Glutamatergic neuron (in vitro differentiated cells): ENCODE measurements at places on chromosomes 11 and 22. TPM values are rescaled to one million over a fixed set of nuclear protein-coding genes. Genes with fewer than 3 reads are reported as not detected.

OR2AG1 gene
- not detected for total RNA-seq

GRCh38 chr22:35914357-35914664 lies 114.3 kb downstream of the RBFOX2 start:
- H3K27me3 ChIP-seq = no peaks in the 10 kb centered on the region
- H3K4me1 ChIP-seq = peaks cover 59% of the 10 kb centered on the region
- H3K27ac ChIP-seq = peak overlapping the region; percentile 90
- H3K36me3 ChIP-seq = no peaks in the 10 kb centered on the region
- DNase-seq = no peak

SPDYC gene
- total RNA-seq = not detected

- DNase-seq = no peak
- no peaks in the 10 kb centered on the region for H3K27me3 ChIP-seq
- no peak overlapping the region for H3K4me3 ChIP-seq
- no peaks in the 10 kb centered on the region for H3K4me1 ChIP-seq
These were observed 558.6 kb downstream of the NTM start for GRCh38 chr11:131928992-131929391.

GRCh38 chr22:39731481-39731880 lies 160.9 kb downstream of the CACNA1I start:
- no peaks in the 10 kb centered on the region for H3K36me3 ChIP-seq
- DNase-seq = no peak
- no peak overlapping the region for H3K27ac ChIP-seq
- H3K4me3 ChIP-seq = no peak overlapping the region
- H3K4me1 ChIP-seq = peaks cover 8% of the 10 kb centered on the region

GRCh38 chr11:125070699-125071254 lies 7.7 kb downstream of the SLC37A2 start:
- no peak overlapping the region for H3K27ac ChIP-seq
- H3K4me3 ChIP-seq = no peak overlapping the region
- no peaks in the 10 kb centered on the region for H3K4me1 ChIP-seq

CRYBB3 gene
- total RNA-seq = not detected

GRCh38 chr22:50694099-50694605 lies 21.5 kb downstream of the SHANK3 start:
- H3K36me3 ChIP-seq = peaks cover 8% of the 10 kb centered on the region
- no peak overlapping the region for H3K4me3 ChIP-seq
- no peak overlapping the region for H3K27ac ChIP-seq
- H3K4me1 ChIP-seq = peaks cover 5% of the 10 kb centered on the region

DNA sequence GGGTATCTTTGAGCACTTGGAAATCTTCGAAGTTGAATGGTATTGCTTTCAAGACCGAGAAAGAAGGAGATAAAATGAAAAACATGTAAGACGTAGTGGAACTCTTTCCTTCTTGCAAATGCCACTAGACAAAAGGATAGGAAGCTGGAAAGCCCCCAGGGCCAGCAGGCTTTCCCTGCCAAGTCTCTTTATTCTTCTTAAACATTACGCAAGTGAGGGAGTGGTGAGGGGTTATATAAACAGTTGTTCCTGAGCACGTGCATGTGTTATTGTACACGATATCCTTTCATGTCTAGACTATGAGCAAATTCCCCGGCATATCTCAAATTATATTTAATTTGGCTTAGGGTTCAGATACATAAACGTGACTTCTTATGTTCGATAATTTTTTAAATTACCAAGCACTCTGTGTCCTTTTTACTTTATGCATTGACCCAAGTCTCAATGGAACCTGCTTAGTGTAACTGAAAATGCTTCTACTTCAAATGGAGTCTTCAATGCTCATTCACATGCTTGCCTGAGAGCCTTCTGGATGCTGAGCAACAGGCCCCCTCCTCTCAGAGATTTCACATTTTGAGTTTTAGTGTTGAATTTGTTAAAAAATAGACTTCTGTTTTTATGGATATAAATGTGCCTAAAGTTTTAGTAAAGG lies 59.0 kb downstream of the PPP2R1B start:
- H3K4me3 ChIP-seq = no peak overlapping the region
- no peaks in the 10 kb centered on the region for H3K27me3 ChIP-seq
- no peaks in the 10 kb centered on the region for H3K4me1 ChIP-seq
- H3K36me3 ChIP-seq = no peaks in the 10 kb centered on the region
- no peak for DNase-seq
- H3K27ac ChIP-seq = no peak overlapping the region

- no peak overlapping the region for H3K27ac ChIP-seq
- H3K36me3 ChIP-seq = no peaks in the 10 kb centered on the region
- H3K27me3 ChIP-seq = peaks cover 7% of the 10 kb centered on the region
- H3K4me3 ChIP-seq = no peak overlapping the region
These were observed 5.9 kb upstream of the GLB1L3 start for GRCh38 chr11:134270250-134270714.

DNA sequence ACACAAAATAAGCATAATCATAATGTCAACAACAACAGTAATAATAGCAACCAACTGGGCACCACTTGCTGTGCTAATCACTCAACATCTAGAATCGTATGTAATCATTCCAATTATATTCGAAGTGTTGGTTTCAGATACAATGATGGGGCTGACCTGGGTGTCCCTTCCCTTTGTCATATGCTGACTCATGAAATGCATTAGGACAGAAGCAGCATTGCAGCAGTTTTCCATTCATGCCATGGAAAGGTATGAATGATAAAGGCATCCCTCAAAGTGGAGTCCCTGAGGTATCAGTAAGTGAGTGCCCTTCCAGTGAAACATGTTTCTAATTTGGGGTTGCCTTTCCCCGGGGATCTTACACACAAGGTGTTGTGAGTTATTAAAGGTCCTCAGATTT lies 46.3 kb upstream of the ANO3 start:
- H3K4me3 ChIP-seq = peak overlapping the region; percentile 2
- H3K4me1 ChIP-seq = peaks cover 25% of the 10 kb centered on the region

GRCh38 chr11:44592125-44592940 lies 26.9 kb downstream of the CD82 start:
- H3K27ac ChIP-seq = peak overlapping the region; percentile 57
- peaks cover 40% of the 10 kb centered on the region for H3K4me1 ChIP-seq
- peak overlapping the region; percentile 43 for H3K4me3 ChIP-seq
- H3K27me3 ChIP-seq = peaks cover 6% of the 10 kb centered on the region

DNA sequence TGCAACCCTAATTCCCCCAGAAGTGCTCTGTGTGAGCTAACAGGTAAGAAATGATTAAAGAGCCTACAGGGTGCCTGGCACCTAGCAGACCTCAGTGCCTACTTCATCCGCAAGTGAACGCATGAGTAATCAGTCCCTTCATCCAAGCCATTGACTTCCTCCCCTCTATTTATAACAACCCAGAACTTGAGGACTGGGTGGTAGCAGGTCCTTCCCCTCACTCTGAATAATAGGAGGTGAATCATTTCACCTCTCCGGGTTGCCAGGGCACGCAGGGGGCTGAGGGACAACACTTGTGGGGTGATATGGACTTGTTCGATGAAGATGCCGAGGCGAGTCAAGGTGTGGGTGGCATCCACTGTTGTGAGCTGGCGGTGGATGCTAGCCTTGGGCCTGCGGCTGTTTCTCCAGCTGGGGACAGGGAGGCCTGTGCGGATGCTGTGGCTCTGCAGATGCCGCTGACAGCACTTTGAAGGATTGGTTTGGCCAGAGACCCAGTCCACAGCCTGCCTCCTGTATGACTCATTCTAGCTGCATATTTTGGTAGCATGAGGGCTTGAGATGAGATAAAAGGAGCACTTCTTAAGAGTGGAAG lies 11.7 kb upstream of the SORL1-AS1 start:
- no peak overlapping the region for H3K27ac ChIP-seq
- H3K27me3 ChIP-seq = peaks cover 2% of the 10 kb centered on the region
- H3K4me1 ChIP-seq = peaks cover 17% of the 10 kb centered on the region
- H3K4me3 ChIP-seq = no peak overlapping the region
- H3K36me3 ChIP-seq = no peaks in the 10 kb centered on the region

LIF gene
- total RNA-seq = 0.29 TPM

FGF19 gene
- 5.1 TPM for total RNA-seq

DNA sequence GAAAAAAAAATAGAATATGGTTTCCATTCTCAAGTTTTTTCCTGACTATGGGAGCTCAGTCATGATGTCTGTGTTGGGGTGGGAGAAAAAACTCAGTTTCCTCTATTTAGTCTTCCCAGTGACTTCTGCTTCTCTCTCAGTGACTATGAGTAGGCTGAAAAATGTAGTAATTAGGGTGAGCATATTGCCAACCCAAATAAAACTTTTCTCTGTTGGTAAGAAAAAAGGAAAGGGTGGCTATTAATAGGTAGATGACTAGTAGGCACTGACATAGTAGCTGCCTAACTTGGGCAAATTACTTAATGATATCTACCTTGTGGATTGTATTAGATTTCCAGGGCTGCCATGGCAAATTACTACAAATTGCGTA lies 34.2 kb upstream of the BIRC3 start:
- no peak for DNase-seq
- no peaks in the 10 kb centered on the region for H3K4me1 ChIP-seq
- H3K4me3 ChIP-seq = no peak overlapping the region
- no peak overlapping the region for H3K27ac ChIP-seq
- no peaks in the 10 kb centered on the region for H3K27me3 ChIP-seq

PTPRCAP gene
- total RNA-seq = 2.1 TPM

DNA sequence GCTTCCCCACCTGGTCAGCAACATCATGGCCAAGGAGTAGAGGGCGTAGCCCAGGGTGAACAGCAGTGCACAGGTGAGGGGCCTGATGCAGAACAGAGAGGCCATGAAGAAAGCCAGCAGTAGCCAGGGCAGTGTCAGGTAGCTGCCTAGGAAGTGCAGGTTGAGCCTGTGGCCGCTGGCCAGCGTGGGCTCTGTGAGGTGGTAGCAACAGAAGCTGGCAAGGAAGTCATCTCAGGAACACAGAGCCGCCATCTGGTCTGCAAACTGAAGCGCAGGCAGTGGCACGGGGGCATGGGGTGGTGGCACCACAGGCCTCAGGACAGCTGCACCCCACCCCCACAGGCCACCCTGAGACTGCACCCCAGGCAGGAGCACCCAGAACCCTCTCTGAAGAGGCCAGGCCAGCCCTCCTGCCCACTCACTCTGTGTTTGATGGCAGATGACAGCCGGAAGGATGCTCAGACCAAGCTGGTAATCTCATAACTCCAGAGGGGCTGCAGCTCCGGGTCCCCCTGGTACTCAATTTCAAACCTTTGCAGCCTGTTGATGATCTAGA lies 95.3 kb downstream of the MED15 start:
- H3K27me3 ChIP-seq = peaks cover 9% of the 10 kb centered on the region
- no peak for DNase-seq
- peaks cover 12% of the 10 kb centered on the region for H3K4me1 ChIP-seq
- H3K27ac ChIP-seq = no peak overlapping the region
- H3K36me3 ChIP-seq = no peaks in the 10 kb centered on the region
- H3K4me3 ChIP-seq = no peak overlapping the region

DNA sequence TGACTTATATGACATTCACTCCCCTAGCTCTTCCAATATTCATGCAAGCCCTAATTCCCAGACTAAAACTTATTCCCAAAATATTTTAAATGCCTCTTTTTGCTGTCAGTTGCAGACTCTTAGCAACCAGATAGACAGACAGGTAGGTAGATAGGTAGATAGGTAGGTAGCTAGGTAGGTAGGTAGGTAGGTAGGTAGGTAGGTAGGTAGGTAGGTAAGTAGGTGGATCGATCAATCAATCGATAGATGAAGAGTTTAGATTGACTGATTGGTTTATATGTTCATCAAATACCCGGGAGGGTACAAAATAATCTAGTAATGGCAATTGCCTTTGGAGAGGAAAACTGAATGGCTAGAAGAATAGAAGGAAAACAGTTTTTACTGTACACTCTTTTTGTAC lies 86.3 kb downstream of the TTC28 start:
- H3K36me3 ChIP-seq = no peaks in the 10 kb centered on the region
- no peak overlapping the region for H3K27ac ChIP-seq
- H3K4me1 ChIP-seq = peaks cover 5% of the 10 kb centered on the region
- DNase-seq = no peak
- no peak overlapping the region for H3K4me3 ChIP-seq

- no peaks in the 10 kb centered on the region for H3K36me3 ChIP-seq
- no peak overlapping the region for H3K4me3 ChIP-seq
- H3K4me1 ChIP-seq = no peaks in the 10 kb centered on the region
- no peak overlapping the region for H3K27ac ChIP-seq
These were observed 112.7 kb downstream of the FAR1 start for GRCh38 chr11:13781153-13781552.

SLC22A8 gene
- not detected for total RNA-seq

GRCh38 chr22:46538814-46539160 lies 1.4 kb upstream of the CELSR1 start:
- no peak overlapping the region for H3K27ac ChIP-seq
- peaks cover 10% of the 10 kb centered on the region for H3K4me1 ChIP-seq
- peaks cover 16% of the 10 kb centered on the region for H3K27me3 ChIP-seq
- DNase-seq = no peak
- H3K36me3 ChIP-seq = no peaks in the 10 kb centered on the region

ZBTB16 gene
- 9.0 TPM for total RNA-seq

- no peaks in the 10 kb centered on the region for H3K36me3 ChIP-seq
- no peaks in the 10 kb centered on the region for H3K27me3 ChIP-seq
- H3K4me3 ChIP-seq = no peak overlapping the region
- H3K4me1 ChIP-seq = no peaks in the 10 kb centered on the region
These were observed 11.5 kb upstream of the RAB39A start for GRCh38 chr11:107916671-107917241.

DNA sequence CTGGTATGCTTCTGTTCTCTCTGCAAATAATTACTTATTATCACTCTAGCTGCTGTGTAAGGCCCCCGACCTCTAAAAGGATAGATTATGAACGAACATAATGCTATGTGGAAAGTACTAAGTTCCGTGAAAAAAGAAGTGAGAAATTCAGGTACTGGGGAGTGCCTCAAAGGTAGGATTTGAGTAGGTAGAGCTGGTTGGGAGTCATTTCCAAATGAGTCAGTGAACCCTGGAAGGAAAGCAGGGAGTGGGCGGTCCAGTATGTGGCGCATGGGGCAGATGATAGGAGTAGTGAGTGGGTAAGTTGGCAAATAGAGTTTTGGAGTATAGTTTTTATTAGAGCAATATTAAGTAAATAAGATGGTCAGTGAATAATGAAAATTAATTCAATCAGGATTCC lies 2.4 kb downstream of the ZC3H12C start:
- H3K27me3 ChIP-seq = peaks cover 9% of the 10 kb centered on the region
- no peak for DNase-seq
- no peak overlapping the region for H3K27ac ChIP-seq
- H3K4me1 ChIP-seq = peaks cover 16% of the 10 kb centered on the region

UBQLNL gene
- not detected for total RNA-seq

MLC1 gene
- not detected for total RNA-seq

HEPN1 gene
- total RNA-seq = not detected
